Stimulated activated CD4-positive, alpha-beta T cell treated with anti-CD3 and anti-CD28 coated beads, Interleukin-4, amount 100 ng/mL, for 48 hours (primary cell): ENCODE measurements at places on chromosomes 4 and X.

DNA sequence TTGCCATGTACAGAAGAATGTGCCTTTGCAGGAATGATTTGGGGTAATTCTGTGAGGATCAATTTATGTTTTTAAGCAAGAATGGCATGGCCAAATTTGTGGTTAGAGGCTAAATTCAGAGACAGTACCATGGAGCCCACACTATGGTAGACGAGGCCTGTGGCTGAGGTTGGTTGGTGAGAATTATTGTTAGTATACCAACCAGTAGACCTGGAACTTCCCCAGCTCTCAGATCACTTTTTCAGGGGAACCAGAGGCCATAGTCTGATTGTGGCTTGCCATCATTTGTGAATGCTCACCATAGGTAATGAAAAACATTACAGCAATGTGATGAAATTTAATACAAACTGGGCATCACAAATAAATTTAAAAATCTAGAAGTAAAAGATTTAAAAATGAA lies 56.3 kb downstream of the SHISA3 start:
- no peak for DNase-seq

- DNase-seq, result no peak
These were observed 438.7 kb upstream of the AR start for GRCh38 chrX:67104982-67105757.

- DNase-seq, result no peak
These were observed 40.6 kb downstream of the MRPL1 start for GRCh38 chr4:77903186-77903585.

- no peak for DNase-seq
These were observed 1.9 kb downstream of the RAB9A start for GRCh38 chrX:13690836-13691235.

DNA sequence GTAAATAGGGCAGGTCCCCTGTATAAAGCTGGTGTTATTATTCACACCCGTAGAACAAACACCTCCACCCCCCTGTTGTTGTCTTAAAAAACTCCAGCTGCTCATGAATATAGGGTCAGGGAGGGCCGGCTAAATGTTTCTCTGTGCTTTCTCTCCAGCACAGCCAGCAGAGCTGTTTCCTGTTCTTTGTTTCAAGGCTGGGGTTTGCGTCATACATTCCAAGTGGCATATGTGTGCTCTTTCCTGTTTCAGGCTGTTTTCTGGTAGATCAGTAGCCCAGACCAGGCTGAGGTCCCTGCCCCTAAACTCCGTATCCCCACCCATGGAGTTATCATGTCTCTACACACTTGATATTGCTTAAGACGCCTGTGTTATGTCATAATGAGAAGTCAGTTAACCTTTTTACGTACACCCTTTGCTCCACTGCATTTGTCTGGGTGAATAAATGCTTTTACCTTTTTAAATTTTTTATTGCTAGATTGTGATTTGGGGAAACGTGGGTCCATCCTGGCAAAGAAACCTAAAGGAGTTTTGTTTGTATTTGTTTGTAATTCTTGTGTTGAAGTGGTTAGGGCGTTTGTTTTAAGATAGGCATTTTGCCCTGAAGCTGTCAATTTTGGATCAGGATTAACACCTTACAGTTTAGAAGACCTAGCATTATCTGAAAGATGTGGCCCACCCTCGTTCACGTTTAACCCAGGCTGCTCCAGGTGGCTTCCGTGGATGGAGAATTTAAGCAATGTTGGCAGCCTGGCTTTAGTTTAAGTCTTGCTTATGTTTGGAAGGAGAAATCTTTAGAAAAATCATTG lies 3.3 kb downstream of the KLF3 start:
- DNase-seq, result no peak

GRCh38 chr4:40629401-40630334 lies at the start of gene RBM47:
TSS of gene RBM47 (minus strand) at chr4:40629864. CDS start at chr4:40438893, 190,971 bp downstream.
- DNase-seq, result peak; percentile 18

DNA sequence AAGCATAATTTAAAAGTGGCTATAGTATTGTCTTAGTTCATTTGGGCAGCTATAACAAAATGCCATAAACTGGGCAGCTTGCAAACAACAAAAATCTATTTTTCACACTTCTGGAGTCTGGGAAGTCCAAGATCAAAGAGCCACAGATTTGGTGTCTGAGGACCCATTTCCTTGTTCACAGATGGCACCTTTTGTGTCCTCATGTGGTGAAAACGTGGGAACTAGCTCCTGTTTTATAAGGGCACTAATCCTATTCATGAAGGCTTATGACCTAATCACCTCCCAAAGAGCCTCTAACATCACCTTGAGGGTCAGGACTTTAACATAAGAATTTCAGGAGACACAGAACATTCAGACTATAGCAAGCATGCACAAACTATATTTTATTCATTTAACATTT lies 126.5 kb upstream of the WDFY3 start:
- no peak for DNase-seq

DNA sequence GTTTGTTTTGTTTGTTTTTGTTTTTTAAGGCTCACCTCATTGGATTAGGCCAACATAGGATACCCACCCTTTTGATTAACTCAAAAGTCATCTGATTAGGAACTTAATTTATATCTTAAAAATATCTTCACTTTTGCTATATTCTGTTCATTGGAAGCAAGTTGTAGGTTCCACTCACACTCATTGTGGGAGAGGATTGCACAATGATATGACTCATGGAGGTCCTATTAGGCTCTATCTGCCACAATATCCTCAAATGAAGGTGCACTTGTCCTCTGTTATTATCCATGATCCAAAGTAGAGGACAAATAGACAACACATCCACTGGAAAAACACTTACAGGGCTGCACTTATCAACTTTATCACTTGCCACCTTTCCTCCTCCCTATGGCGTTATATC lies 60.5 kb upstream of the ADAMTS3 start:
- DNase-seq, result no peak

GRCh38 chr4:90840828-90841227 lies 713.6 kb downstream of the CCSER1 start:
- no peak for DNase-seq

GRCh38 chr4:70818173-70818855 lies 21.4 kb downstream of the GRSF1 start:
- DNase-seq, result no peak

GRCh38 chr4:118351851-118352827 lies 664 bp downstream of the PRSS12 start:
- no peak for DNase-seq

DNA sequence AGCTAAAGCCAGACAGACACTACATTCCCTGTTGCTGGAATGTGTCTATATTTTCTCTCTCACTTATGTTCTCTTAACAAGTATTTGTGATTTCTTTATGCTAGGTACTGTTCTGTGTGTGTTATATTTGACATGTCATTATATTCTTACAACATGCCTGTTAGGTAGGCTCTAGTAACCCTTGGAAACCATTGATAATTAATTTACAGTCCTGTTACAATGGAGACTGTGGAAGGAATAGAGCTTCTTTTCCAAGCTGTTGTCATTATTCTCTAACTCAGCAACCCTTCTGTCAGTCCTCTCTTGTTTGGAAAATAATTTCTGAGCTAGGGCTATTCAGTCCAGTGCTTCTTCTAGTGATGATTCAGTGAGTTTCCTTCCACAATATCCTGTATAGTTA lies 419.1 kb upstream of the BOD1L1 start:
- DNase-seq, result no peak

DNA sequence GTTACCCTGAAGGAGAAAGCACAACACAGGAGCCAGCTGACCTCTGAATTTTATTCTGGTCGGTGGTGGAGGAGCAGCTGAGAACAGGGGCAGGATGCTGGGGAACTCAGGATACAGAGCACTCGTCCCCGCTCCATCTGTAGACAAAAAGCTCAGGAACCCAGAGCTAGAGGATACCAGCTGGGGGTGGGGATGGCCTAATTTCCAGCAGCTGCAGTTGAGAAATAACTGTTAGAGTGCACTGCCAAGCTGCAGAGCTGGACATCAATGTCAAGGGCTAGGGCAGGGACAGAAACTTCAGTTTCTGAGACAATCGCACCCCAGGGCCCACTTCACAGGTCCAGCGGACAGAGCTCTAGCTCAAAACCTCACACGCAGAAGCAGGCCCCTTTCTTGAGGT lies 122.1 kb upstream of the GUCY1A1 start:
- no peak for DNase-seq

- DNase-seq, result no peak
These were observed at the start of gene ZNF732 for GRCh38 chr4:304969-305680. TSS of gene ZNF732 (minus strand) at chr4:305474. CDS start at chr4:305310, 164 bp downstream.

DNA sequence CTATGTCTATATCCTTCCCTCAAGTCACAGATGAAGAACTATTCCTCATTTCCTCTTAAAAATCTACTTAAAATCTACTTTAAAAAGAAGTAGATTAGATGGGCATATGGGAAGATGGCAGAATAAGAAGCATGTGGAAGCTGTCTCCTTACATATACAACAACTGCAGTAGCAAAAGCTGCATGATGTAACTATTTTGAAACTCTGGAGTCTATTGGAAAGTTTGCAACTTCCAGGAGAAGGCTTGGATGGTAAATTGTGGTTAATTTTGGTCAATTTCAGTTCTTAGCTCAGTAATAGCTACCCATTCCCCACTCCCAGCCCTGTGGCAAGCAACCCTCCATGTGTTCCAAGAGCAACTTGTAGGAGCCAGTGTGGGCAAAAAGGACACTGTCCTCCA lies 36.9 kb downstream of the MORC4 start:
- DNase-seq, result no peak

GRCh38 chrX:134688031-134688823 lies 30.0 kb upstream of the PLAC1 start:
- DNase-seq, result no peak

GRCh38 chr4:108777388-108777787 lies 14.5 kb upstream of the ETNPPL start:
- DNase-seq, result no peak

DNA sequence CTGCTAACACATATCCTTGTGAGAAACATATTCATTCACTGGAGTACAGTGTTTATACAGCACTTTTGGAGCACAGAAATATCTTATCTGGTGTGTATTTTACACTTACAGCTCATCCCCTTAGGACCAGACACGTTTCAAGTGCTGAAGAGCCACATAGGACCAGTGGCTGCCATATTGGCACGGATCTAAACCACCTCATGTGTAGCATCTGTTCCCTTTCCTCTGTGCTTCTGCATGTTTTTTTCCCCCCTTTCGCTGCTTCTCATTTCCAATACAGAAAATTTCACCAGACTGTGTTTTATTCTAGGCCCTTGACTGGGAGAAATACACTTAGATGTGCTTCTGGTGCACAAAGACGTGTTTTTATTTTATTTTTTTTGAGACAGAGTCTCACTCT lies 69.7 kb upstream of the RBMX start:
- no peak for DNase-seq

GRCh38 chr4:70522626-70523025 lies 4.3 kb downstream of the AMTN start:
- DNase-seq, result no peak

DNA sequence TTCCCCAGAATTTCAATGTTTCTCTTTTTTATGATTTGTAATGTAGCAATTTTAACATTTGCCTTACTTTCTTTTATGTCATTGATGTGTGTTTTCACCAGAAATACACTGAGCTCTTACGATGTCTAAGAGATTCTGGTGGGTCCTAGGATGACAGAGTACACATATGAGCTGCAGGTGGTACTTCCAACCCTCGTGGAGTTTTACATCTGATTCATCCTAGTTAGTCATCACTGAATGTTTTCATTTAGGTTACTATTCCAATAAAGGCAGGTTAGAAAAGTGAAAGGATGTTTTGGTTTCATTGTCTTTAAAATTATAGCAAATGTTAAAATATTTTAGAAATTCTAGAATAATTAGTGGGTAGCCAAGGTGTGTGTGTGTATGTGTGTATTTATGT lies 605.9 kb downstream of the ADGRL3 start:
- DNase-seq, result no peak

GRCh38 chrX:40383360-40383759 lies 197.4 kb upstream of the ATP6AP2 start:
- DNase-seq, result no peak

GRCh38 chrX:71534773-71535544 lies 2.1 kb downstream of the OGT start:
- no peak for DNase-seq

DNA sequence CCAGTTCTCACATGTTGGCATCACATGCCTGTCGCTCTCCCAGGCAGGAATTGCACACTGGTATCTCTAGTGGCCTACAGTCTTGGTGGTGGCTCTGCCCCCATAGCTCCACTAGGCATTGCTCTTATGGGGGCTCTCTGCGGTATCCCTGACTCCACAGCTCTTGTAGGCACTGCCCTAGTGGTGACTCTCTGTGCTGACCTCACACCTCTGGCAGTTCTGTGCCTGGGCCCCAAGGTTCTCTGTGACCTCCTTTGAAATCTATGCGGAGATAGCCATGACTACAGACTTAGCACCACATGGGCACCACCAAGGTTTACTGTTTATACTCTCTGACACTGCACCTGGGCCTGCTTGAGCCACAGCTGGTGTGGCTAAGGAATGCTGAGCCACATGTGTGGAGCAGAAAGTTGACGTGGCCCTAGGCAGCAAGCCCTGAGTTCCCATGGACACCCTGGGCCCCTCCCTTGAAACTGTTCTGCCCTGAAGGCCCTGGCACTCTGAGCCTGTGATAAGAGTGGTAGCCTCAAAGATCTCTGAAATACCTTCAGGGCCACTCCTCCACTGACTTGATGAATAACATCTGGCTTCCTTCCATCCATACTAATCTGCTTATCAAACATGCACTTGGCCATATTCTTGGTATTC lies 8.0 kb downstream of the SLC9B1 start:
- no peak for DNase-seq

GRCh38 chrX:15680401-15680800 lies 15.8 kb upstream of the CLTRN start:
- no peak for DNase-seq

DNA sequence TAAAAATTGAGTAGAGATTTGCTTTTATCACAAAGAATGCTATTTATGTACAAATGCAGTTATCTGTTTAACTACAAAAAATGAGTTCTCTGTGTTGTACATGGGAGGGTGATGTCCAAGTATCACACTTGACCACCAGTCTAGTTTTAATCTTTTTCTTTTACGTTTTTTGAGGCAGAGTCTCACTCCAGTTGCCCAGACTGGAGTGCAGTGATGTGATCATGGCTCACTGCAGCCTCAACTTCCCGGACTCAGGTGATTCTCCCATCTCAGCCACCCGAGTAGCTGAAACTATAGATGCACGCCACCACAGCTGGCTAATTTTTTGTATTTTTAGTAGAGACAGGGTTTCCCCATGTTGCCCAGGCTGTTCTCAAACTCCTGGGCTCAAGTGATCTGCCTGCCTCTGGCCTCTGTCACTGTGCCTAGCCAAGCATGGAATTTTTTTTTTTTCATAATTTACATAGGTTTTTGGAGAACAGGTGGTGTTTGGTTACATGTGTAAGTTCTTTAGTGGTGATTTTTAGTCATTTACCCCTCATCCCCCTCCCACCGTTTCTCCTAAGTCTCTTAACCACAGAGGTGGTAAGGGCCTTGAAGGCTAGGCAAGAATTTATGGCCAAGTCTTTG lies 47.9 kb upstream of the RPA4 start:
- DNase-seq, result no peak

GRCh38 chr4:7172508-7172907 lies 19.8 kb upstream of the SORCS2 start:
- no peak for DNase-seq

GRCh38 chrX:71540801-71541200 lies 7.9 kb downstream of the OGT start:
- no peak for DNase-seq
